ENCODE measurements at places on chromosomes 5 and 9. TPM values are rescaled to one million over a fixed set of nuclear protein-coding genes. Genes with fewer than 3 reads are reported as not detected.

The MRPS2 gene
- total RNA-seq: 52.0 TPM

DNA sequence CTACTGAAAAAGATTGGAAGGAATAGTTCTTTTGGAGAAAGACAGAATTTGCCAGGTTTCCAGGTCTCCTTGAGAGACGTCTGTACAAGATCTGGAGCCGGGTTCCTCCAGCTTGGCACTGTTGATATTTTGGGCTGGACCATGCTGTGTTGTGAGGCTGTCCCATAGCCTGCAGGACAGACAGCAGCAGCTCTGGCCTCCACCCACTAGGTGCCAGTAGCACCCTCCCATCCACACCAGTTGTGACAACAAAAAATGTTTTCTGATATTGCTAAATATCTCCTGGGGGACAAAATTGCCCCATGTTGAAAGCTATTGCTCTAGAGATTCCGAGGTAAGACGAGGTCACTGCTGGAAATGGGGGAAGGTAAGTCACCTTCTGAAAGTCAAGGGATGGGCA lies 287.7 kb upstream of the DAP start:
- DNase-seq: no peak

GRCh38 chr5:34648840-34649158 lies 7.3 kb upstream of the RAI14 start:
- no peak for DNase-seq

DNA sequence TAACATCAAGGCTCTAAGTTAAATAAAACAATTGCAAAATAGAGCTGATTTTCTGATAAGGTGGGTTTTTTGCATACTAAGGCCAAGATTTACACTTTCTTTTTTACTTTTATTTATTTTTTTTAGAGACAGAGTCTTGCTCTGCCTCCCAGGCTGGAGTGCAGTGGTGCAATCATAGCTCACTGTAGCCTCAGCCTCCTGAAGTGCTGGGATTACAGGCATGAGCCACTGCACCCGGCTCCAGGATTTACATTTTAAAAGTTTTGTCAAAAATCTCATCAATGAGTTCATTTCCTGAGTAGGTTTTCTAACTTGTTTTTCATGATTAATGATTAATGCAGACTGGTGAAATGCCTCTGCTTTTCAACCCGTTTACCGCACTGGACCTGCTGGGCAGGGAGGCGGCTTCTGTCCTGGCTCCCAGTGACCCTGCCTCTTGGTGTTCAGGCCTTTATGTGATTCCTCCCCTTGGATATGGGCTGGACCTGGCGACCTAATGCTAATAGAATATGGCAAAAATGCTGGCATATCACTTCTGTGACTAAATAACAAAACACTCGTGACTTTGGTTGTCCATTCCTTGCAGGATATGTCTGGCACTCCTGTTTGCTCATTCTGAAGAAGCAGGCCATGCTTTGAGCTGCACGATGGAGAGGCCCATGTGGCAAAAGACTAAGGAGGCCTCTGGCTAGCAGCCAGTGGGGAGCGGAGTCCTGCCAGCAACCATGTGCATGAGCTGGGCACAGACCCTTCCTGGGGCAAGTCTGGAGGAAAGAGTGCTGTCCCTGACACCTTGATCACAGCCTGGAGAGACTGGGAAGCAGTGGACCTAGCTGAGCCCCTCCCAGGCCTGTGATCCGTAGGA lies 72.2 kb upstream of the PTCH1 start:
- no peak for DNase-seq
